ENCODE measurements at places on chromosomes 16 and 17.
A peak's percentile ranks its signal among the peaks of the same experiment; 100 is the strongest.

GRCh38 chr17:77462090-77462489, 321.3 kb downstream of the SEC14L1 start:
- DNase-seq = no peak

GRCh38 chr16:70592106-70592571, 54.2 kb upstream of the IL34 start:
- no peak for DNase-seq

GRCh38 chr16:47465919-47466630, 4.9 kb downstream of the PHKB start:
- DNase-seq = no peak

- no peak for DNase-seq
These were observed 29.0 kb upstream of the CHMP6 start for GRCh38 chr17:80962356-80963329.

DNA sequence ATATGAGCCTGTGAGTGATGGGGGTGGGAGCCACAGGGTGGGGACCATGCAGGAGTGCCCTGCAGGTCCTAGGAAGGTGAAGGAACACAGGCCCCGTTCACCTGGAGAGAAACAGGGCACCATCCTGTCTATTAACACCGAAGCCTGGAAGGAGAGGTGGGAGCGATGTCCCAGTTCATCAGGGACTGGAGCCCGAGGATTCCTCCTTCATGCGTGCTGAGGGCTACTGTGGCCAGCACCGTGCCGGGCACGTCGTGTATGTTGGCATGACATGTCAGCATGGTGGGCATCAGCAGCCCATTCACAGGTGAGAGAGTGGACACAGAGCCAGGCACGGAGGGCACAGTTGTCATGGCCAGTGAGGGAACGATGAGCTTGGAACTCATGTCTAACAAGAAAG, 1.4 kb downstream of the WFIKKN2 start:
- peak; percentile 83 for DNase-seq

GRCh38 chr17:691423-691822, 23.2 kb downstream of the VPS53 start:
- DNase-seq = no peak

DNA sequence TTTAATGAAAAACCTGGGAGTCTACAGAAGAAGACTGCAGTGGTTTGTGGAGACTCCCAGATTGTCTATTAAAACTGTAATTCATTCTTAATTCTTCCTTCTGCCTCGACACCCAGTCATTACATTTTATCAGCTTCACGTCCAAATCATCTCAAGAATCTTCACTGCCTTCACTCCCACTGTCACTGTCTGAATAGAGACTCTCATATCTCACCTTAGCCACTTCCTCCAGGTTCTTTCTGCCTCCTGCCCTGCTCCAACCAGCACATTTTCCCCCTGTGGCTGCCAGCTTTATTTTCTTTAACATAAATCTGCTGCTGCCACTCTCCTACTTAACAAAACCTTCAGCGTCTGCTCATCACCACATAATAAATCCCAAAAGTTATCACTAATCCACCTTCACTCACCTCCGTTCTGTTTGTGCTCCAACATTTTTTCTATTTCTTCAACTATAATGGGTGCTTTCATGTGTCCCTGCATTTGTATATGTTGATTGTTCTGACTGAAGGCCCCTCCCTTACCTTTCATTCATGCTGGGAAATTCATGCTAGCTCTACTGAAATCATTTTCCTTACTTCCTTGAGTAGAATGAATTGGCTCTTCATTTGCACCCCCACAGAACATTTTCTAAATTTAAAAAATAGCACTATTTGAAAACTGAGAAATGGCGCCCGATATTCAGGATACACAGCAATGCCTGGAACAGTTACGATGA, 38.9 kb downstream of the KCNJ2 start:
- DNase-seq = no peak

DNA sequence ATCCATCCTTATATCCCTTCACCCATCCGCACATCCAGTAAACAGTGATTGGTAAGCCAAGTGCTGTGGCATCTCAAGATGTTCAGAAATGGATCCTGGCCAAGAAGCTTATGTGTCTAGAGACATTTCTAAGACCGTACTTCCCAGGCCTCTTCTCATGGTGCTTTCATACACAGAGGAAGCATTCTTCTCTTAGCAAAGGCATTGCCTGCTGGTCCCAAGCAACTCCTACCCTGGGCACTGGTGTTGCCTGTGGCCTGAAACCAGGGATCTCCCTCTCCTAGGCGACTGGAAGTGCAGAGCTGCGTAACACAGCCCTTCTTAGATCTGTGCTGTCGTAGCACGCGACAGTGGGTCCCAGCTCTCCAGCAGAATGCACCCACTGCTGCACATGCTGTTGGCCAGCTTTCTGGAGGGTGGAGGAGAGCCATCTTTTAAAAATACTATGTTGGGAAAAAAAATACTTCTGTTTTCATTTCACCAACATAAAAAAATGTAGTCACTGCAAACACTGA, 182.9 kb downstream of the CCDC182 start:
- no peak for DNase-seq

DNA sequence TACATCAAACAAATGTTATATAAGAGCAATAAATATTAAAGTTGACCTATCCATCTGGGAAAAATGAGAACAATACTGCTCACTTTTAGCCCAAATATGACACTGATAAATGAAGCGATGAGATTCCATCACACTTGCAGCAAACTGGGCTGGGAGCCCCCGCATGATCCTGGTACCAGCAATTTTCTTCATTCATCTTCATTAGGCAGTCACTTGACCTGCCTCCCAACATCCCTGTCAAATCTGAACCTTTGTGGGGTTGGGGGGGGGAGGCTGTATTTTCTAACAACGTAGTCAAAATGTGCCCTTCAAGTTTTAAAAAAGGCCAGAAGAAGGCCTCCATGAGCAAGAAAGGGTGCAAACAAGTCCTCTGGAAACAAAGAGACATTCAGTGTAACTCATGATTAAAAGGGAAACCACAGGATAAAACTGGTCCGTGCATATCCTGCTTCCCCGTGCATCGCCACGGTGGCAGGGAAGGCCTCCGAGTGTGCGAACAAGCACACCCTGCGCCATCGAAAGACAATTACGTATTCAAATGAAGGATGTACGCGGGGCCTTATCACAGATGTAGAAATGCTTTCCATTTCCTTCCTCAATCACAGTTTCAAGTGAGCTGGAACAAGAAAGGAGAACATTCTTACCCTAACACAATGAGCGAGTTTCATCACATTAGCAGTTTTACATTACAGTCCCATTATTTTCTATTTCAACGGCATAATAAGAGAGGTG, 48.4 kb downstream of the TOX3 start:
- no peak for DNase-seq

All from lower leg skin (tissue), 4 donors.